ENCODE measurements at places on chromosomes 7 and 10.

DNA sequence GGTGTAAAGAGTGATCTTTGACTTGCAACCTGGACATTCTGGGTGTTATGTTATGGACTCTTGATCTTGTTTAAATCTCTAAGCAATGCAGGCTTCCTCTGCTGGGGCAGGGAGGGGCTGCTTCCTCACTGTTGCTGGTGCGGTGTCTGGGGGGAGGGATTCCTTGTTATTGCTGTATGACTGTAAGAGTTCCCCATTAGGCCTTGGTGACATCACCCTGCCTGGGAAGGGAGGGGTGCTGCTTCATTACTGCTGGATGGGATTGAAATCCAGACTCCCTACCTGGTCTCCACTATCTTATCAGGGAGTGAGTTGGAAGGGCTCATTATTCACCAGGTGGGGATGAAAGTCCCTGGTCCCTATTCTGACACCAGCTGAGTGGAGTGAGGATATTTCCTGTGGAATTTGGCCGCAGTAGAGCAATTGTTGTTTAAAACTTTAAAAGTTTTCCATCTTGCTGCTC lies 8.8 kb downstream of the OGDH start:
- DNase-seq = no peak

- no peak for DNase-seq
These were observed 80.3 kb downstream of the CCDC3 start for GRCh38 chr10:12921163-12921562.

GRCh38 chr10:64765498-64765897 lies 1244.3 kb downstream of the REEP3 start:
- no peak for DNase-seq

GRCh38 chr7:5997210-5997808 lies 11.5 kb downstream of the PMS2 start:
- peak; percentile 73 for DNase-seq

GRCh38 chr7:109476409-109476808 lies 906.7 kb downstream of the DNAJB9 start:
- no peak for DNase-seq

DNA sequence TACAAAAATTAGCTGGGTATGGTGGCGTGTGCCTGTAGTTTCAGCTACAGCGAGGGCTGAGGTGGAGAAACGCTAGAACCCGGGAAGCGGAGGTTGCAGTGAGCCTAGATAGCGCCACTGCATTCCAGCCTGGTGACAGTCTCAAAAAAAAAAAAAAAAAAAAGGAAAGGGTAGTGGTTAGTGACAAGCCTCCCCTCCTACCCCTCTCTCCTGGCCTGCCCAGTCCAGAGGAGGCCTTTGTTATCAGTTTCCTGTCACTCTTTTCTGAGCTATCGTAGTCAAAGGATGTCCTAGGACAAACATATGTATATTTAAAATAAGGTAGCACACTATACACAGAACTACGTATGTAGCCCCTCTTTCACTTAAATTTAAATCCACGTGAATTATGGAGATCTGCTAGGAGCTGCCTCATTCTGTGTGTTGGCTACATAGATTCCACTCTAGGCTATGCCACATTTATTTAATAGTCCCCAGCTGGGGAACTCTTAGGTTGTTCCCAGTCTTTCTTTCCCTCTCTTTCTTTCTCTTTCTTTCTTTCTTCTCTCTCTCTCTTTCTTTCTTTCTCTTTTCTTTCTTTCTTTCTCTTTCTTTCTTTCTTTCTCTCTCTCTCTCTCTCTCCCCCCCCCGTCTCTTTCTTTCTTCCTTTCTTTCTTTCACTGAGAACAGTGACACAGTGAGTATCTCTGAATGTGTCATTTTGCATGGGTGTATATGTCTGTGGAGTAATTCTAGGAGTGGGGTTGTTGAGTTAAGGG lies 3.9 kb downstream of the TSPAN15 start:
- no peak for DNase-seq

- DNase-seq = no peak
These were observed 37.0 kb upstream of the GLI3 start for GRCh38 chr7:42274053-42274452.

DNA sequence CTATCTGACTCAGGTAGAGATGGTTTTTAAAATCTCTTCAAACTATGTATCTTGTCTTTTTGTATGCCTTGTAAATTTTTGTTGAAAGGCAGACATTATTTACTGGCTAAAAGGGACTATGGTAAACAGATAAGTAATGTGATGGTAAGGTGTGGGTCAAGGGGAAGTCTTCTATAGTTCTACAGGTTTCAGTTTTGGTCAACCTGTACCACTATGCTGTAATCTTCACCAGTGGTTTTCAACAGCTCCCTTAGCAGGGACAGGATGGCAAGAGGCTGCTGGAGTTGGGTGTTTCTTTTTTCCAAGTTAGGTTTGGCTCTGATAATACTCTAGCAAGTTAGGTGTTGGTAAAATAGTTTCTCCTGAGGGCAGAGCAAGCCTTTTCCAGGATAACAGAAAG lies 32.7 kb upstream of the FZD8 start:
- DNase-seq = no peak

GRCh38 chr7:4766666-4767519 lies 8.5 kb upstream of the AP5Z1 start:
- DNase-seq = no peak

GRCh38 chr10:84177541-84178141 lies 4.0 kb downstream of the GPR15LG start:
- no peak for DNase-seq

GRCh38 chr10:51079331-51079730 lies 5.0 kb downstream of the PRKG1 start:
- no peak for DNase-seq

DNA sequence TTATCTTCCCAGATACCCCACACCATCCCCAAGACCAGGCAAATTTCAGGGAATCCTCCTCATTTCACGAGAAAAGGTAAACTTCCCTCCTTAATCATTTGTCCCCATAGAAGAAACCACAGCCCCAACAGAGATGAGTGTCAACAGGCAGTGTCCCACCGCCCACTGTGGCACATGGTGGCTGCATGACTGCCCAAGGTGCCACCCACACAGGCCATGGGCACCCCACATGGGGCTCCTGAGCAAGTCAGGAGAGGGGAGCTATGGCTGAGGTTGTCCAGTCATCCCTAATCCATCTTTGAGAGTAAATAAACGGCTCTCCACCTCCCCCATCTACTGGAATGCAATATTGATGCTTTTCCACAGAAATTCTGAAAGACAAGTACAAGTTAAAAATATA lies 44.1 kb downstream of the ANTXRL start:
- no peak for DNase-seq

DNA sequence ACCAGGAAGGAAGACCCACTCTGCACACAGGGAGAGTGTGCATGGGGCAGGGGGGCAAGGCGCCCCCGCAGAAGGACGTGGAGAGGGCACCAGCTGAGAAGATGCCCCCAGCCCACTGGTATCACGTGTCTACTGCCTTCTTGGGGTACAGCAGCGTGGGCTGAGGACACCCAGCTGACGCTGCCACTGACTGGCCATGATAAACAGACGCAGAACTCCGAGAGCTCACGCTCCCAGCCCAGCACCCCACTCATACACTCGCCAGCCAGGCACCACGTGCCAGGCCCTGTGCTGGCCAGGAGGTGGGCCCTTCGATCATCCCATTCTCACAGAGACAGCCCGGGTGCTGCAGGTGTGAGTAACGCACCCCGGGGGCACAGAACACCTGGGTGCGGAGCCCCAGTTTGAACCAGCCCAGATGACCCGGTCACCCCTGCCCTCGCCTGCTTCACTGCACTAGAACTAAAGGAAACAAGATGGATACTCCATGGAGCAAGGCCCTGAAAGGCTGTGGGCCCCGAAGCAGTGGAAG lies 199.8 kb downstream of the MAD1L1 start:
- no peak for DNase-seq

DNA sequence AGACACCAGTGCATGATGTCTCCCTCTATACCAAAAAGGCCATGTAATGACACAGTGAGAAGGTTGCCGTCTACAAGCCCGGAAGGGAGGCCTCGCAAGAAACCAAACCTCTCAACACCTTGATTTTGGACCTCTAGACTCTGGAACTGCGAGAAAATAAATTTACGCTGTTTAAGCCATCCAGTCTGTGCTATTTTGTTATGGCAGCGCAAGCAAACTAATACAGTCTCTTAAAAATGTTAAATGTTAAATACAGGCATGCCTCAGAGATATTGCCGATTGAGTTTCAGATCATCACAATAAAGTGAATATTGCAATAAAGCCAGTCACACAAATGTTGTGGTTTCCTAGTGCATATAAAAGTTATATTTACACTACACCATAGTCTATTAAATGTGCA lies 5.0 kb upstream of the MINDY3 start:
- DNase-seq = no peak

GRCh38 chr7:99465421-99465768 lies 572 bp downstream of the ATP5MF start:
- no peak for DNase-seq

GRCh38 chr7:66727058-66727457 lies 13.5 kb upstream of the RABGEF1 start:
- no peak for DNase-seq

- no peak for DNase-seq
These were observed 163.7 kb downstream of the BAMBI start for GRCh38 chr10:28840971-28841370.

GRCh38 chr7:53609185-53609584 lies 573.8 kb downstream of the POM121L12 start:
- DNase-seq = no peak
